T1000 (cell line): ENCODE measurements at places on chromosomes 4 and X.

DNA sequence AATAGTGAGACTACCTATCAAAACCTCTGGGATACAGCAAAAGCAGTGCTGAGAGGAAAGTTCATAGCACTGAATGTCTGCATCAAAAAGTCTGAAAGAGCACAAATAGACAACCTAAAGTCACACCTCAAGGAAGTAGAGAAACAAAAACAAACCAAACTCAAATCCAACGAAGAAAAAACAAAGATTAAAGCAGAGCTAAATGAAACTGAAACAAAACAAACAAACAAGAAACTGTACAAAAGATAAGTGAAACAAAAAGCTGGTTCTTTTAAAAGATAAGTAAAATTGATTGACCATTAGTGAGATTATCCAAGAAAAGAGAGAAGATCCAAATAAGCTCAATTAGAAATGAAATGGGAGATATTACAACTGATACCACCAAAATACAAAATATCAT is 378.3 kb upstream of the NDST4 start:
- DNase-seq, result no peak

DNA sequence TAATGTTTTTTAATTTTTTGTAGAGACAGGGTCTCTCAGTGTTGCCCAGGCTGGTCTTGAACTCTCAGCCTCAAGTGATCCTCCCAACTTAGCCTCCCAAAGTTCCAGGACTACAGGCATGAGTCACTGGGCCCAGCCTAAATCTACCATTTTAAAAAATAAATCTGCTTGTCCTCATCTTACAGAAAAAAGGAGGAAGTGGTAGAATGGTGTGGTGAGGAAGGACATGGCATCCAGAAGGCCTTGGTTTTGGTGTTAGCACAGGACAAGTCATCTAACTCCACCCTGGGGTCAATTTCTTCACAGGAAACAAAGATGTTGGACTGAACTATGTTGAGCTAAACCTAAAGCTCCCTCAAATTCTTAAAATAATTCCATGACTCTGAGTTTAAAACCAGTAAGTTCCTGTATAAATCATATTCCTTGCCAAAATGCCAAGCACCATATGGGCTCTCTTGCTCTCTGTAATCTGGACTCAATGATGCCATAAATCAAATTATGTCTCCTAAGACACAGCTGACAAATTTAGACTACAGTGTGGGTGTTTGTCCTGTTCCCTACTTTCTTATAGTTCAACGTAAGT is 253.9 kb upstream of the NOCT start:
- DNase-seq, result no peak

DNA sequence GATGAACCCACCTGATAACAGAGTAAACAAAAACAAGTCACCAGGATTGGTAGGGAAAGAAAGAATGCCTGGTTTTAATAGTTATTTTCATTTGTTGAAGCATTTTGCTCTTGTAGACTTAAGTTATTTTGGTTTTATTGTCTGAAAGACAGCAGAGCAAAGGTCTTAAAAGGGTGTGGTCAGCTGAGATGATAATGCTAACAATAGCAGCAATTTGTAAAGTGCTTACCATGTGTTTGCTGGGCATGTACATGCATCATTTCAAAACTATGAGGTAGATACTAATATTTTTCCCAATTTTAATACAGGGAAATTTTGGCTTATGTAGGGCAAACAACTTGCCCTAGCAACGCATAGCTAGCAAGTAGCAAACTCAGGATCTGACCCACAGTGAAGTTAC is 46.8 kb upstream of the SLC10A4 start:
- no peak for DNase-seq

- no peak for DNase-seq
These were observed 14.8 kb upstream of the BOD1L1 start for GRCh38 chr4:13642170-13642950.

DNA sequence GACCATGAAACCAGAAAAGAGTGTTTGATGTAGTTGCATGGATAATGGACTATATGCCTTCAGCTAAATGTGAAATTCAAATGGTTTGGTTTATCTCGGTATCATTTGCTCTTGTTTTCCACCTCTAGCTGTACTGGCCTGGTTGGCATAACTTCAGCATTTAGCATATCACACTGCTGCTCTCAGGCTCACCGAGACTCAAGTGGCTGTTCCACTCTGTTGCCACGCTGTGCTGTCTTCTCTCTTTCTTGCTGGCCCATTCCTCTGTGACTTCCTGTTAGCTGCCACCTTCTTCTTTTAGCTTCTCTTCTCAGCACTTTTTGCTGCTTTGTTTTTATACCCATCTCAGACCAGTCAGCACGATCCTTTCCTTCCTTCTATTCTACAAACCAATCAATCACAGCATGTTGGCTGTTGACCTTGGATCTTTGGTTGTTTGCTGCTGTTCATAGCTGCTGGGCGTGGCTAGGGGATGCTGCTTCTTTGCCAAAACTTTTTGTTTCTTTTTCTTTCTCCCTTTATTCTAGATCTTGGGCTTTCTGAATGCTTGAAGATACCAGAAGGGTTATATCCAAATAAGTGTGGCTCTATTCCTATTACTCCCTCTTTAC is 24.0 kb downstream of the INTS6L start:
- DNase-seq, result no peak

- no peak for DNase-seq
These were observed 884 bp downstream of the RELL1 start for GRCh38 chr4:37685161-37685822.

GRCh38 chr4:90174621-90175023 is 47.4 kb downstream of the CCSER1 start:
- DNase-seq, result no peak

GRCh38 chrX:50770702-50771101 is 43.3 kb downstream of the SHROOM4 start:
- DNase-seq, result no peak

DNA sequence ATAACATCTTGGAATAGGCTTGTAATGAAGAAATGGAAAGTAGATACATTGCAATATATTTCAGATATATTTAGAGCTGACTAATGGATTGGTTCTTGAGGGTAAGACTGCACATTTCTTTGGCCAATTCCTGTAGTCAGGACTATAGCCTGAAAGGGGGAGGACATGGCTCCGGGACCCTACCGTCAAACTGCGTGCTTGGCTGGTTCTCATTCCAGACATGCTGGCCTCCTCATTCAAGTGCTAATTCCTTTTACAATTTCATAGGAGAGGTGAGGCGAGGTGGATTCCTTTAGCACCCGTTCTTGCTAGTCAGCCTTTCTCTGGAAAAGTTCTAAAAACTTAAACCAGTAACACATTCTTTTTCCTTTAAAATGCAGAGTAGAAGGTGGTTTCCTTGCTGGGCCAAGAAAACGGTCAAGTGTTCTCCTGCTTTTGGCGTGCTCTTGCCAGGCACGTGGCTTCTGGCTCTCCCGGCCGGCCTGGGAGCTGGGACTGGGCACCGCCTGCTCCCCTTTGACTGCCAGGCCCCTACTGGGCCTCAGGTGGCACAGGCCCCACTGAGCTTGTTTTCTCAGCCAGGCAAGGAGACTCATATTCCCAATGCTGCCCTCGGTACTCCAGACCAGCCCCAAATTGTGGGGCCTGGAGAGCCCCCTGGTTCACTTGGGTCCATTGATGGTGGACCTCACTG is 167.2 kb downstream of the STK32B start:
- no peak for DNase-seq

DNA sequence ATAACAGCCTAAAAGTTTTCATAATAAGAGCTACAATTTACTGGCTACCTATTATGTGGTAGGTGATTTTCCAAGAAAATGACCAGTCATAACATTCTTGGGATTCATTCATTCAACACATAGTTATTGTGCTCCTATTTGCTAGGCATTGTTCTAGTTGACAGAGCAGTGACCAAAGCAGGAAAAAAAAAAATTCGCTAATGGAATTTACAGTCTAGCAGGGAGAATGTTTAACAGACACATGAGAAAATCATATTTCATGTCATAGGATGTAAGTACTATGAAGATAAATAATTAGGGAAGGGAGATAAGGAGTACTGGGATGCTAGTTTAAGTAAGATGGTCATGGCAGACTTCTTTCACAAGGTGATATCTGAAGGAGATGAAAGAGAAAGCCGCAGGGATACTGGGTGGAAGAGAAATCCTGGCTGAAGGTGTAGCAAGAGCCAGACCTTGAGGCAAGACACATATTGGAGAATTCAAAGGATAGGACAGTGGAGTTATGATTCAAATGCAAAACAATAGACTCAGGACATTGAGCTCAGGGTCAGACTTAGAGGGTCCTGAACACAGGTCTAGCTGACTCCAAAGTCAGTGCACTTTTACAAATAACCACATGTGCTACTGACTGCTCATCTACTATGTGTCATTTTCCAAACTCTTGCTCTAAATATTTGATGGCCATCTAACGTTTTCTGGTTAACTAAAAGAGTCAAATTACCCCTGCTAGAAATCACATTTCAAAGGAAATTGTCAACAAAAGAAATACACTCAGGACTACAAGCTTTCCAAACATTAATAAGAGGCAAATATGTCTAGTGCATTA is 20.4 kb downstream of the SPCS3 start:
- DNase-seq, result no peak

GRCh38 chrX:44943007-44943406 is 70.0 kb downstream of the KDM6A start:
- no peak for DNase-seq

GRCh38 chr4:2744576-2745270 is 11.4 kb downstream of the TNIP2 start:
- no peak for DNase-seq

DNA sequence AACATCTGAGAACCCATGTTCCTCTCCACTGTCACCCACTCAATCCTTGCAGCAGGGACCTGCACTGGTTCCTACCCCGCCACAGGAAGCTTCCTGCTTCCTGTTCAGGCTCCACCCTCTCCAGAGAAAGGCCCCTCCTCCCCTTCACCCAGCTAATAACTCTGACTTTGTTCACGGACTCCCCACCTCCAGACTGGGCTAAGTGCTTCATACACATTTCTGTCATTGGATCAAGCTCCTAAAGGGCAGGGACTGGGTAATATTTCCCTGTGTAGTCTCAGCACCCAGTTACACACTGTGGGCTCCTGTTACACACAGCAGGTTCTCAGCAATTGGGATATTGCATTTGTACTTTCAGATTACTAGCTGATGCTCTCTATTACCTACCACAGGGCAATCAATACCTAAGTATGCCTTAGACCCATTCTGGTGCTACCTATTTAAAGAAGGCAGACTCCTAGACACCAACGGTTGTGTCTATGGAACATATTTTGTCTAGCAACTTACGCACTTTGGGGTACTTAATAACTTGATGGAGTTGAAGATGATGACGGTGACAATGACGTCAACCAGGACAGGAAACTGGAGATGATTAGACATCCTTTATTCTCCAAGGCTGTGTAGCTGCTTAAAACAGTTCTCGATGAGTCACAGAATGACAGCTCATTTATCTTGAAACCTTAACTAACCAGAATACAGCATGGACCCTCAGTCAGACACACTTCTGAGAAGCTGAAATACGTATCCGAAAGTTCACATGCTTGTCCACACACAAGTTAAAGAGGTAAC is 58.1 kb downstream of the MAML3 start:
- no peak for DNase-seq

DNA sequence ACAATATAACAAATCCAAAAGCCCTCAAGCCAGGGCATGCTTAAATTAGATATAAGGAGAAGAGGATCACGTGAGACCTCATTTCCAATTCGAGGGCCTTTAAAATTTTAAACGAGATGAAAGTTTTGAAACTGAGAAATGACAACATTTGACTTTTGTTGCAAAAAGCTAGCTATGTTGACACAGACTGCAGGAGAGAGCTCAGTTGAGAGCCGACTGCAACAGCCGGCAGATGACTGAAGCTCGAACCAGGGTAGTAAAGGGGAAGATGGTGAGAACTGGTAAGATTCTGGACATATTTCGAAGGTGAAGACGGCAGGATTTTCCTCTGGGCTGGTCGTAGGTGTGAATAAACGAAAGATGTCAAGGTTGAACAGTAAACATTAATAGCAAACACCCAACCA is 773 bp downstream of the PRMT9 start:
- DNase-seq, result no peak

GRCh38 chrX:38570396-38570795 is 9.1 kb downstream of the TSPAN7 start:
- no peak for DNase-seq

- DNase-seq, result no peak
These were observed 609 bp upstream of the SLC25A6 start for GRCh38 chrX:1392376-1393068.

DNA sequence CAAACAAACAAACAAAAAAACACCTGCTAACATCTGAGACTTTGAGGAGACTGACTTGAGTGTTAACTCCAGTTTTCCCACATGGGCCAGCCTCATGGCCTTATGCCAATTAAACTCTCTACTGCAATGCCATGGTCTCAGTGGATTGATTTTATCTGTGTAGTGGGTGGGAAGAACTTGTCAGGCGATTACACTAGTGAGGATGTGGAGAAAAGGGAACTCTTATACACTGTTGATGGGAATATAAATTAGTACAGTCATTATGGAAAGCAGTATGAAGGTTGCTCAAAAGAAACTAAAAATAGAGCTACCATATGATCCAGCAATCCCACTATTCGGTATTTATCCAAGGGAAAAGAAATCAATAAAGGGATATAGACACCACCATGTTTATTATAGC is 12.8 kb upstream of the XIAP start:
- no peak for DNase-seq

DNA sequence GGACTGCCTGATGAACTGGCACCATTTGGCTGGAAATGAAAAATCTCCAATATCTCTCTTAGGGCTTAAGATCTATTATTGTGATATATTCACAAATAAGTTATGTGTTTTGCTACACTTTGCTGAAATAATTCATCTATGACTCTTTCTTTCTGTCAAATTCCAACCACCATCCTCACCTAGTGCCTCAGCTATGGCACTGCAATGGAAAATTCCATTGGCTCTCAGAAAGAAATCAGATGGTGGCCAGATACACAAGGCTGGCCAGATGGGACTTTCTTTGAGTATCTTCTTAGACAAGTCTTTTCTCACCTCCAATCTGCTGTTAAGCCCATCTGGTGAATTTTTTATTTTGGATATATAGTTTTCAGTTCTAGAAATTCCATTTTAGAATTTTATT is 28.0 kb downstream of the NAT8L start:
- DNase-seq, result no peak

DNA sequence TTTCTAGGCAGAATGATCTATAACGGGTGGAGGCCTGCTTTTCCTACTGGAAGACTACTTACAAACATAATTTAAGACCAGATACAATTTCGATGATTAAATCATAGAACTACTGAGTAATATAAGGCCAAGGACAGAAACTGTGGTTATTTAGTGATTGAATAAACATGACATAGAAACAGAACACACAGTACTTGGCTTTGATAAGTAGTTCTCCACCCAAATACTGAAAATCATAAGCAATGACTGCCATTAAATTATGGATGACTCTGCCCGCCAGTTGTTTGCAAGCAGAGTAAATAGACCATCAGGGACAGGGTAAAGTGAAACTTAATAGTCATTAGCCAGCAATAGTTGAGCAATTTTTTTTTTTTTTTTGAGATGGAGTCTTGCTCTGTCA is 17.2 kb upstream of the SMIM14 start:
- no peak for DNase-seq

DNA sequence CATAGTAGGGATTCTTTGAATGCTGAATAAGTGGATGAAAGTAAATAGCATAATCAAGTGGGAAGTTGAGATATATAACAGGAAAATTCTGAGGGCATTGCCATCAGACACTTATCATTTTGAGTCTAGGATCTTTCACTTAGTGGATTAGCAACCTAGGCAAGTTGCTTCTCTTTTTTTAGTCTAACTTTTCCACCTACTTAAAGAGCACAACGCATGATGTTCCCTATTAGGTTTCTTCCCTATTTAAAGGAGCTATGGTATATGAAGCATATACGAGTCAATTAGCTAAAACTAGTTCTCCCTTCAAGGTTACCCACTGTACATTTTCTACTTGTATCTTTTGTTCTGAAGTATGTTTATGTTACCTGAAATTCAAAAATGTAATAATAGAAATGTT is 67.1 kb upstream of the HS3ST1 start:
- no peak for DNase-seq

GRCh38 chr4:79661196-79661595 is 253.2 kb upstream of the GK2 start:
- DNase-seq, result no peak
